ENCODE measurements at places on chromosomes 2 and 18. TPM values are rescaled to one million over a fixed set of nuclear protein-coding genes. Genes with fewer than 3 reads are reported as not detected.
A peak's percentile ranks its signal among the peaks of the same experiment; 100 is the strongest.

GRCh38 chr18:37285825-37286224 lies 279.8 kb downstream of the CELF4 start:
- no peak for DNase-seq

GRCh38 chr18:59272221-59272888 lies 899 bp downstream of the RAX start:
- DNase-seq: no peak

GRCh38 chr2:3461801-3462492 lies 57.4 kb downstream of the ADI1 start:
- peak; percentile 85 for DNase-seq

DNA sequence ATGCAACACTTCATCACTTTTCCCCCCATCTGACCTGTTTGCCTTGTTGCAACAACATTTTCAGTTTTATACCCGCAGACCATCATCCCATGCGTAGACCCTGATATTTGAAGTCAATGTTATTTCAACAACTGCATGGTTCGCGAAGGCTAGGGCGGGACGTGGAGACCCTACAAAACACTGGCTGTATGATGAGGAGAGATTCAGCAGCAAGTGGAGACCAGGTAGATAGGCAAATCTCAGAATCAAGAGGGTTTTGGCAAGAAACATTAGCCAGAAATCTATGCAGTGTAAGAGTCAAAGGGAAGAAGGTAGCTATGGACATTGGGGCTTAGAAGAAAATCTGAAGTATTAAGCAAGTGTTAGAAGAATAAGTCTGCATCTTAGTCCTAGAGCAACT lies 42.4 kb upstream of the SPAG16 start:
- no peak for DNase-seq

- no peak for DNase-seq
These were observed 63.0 kb upstream of the DSC1 start for GRCh38 chr18:31225668-31226067.

DNA sequence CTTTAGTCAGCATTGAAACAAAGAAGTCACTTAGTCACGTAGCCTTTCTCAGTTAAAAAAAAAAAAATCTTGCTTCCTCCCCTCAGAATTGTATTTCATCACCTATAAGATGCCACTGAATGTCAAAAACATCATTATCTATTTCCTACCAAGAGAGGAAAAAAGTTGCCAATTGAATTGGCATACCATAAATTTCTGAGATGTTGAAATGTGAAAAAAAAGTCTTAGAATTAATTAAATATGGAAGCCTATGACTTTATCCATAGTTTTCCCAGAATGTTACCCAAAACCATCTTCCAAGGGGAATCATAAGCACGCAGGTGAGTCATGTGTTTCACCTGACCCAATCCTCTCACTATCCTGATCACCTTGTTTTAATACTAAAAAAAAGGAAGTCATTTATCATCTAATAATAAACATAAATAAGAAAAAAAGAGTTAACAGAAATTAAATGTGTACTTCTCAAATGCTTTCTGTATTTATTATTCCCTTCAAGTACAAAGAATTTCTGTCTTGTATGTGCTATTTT lies 205.7 kb downstream of the TCF4 start:
- no peak for DNase-seq

CCBE1 gene
- not detected for total RNA-seq

GRCh38 chr2:63378589-63378988 lies 209.7 kb downstream of the WDPCP start:
- peak; percentile 40 for DNase-seq

GRCh38 chr2:152093464-152093863 lies 5.4 kb downstream of the CACNB4 start:
- DNase-seq: no peak

DNA sequence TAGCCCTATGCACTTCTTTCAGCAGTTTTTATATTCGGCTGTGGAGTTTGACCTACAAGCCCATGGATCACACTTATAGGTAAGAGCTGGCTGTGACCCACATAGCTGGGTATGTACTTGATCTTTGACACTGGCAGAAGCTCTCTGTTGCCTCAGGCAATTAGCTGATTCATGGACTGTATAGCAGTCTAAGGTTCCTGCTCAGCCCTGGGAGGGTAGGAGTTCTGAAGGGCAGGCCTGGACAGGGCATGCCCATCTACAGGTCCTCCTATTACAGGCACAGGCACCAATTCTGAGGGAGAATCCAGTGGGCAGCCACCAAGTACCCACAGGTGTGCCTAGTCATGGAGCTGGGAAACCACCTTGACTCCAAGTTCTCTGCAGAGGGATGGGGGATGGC lies 301.8 kb upstream of the GALNT5 start:
- no peak for DNase-seq

DNA sequence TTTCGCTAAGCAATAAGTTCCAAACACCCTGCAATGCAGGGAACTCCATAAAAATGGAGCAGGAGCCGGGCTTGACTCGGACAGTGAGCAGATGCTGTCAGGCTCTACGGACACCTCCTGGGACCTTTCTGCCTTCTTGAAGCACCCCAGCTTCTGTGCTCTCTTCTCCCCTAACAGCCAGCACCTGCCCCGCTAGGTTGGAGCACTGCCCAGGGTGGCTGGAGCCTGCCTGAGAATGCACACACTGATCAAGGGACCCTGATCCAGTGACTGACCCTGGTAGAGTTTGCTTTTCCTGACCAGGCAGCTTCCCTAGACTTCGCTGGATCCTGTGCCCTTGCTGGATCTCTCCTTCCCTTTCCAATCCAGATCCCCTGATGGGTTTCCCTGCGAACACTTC lies 40.9 kb downstream of the CD226 start:
- no peak for DNase-seq

BUB1 gene
- 37.5 TPM for total RNA-seq

GRCh38 chr2:200089756-200090109 lies 134.4 kb downstream of the MAIP1 start:
- DNase-seq: no peak

DNA sequence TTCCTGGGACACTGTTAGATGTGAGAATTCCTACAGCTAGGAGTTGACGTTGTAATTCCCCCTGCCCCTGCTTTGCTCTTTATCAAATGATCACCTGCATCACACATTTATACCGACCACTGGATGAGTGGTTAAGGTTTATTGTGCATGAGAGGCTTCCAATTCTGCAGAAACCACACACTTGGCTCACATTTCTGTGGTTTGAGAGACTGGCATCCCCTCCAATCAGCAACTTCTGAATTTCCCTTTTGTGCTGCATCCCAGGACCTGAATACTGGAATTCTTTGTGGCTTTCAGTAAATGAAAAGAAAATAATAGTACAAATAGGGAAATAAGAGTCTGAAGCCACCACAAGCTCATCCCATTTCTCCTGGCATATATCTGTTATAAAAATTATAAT lies 628.7 kb upstream of the PIK3C3 start:
- no peak for DNase-seq

GRCh38 chr2:160399880-160400279 lies 93.7 kb downstream of the RBMS1 start:
- no peak for DNase-seq

- no peak for DNase-seq
These were observed 13.7 kb upstream of the NEU4 start for GRCh38 chr2:241795021-241795999.
